ENCODE measurements at places on chromosomes 16 and 17.

DNA sequence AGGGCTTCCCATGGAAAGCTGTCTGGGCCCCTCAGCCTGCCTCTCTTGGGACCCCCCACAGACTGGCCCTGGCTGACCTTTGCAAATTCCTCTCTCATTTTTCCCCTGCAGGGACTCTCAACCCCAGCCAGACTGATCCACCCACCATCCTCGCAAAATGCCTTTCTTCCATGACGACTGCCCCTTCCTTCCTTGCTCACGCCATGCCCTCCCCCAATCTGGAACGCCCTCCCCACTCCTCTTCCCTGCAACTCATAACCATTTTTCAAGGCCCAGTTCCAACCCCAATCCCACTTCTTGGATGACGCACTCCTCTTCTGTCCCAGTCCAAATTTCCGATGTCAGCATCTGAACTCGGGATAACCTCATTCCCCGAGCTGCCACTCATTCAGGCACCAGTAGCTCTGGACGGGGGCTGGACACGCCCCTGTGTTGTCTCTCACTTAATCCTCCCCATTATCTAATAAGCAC, 1.3 kb upstream of the DNAI2 start:
- DNase-seq: no peak

DNA sequence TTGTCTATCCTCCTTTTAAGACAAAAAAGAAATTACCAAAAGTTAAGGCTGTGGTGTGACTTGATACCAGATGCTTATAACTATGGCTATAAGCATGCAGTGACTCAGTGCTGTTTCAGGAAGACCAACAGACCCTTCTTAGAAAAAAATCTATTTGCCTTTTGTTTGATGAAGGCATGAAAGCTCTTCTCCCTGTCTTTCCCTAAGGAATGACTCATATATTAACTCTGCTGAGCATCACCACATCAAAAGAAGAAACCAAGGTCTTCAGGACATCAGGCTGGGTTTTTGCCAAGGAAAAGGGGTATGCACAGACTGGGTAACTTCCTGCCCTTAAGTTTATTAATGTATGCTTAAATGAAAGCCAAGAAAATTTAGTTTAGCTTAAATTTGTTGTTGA, 47.1 kb downstream of the VMP1 start:
- DNase-seq: peak; percentile 9

DNA sequence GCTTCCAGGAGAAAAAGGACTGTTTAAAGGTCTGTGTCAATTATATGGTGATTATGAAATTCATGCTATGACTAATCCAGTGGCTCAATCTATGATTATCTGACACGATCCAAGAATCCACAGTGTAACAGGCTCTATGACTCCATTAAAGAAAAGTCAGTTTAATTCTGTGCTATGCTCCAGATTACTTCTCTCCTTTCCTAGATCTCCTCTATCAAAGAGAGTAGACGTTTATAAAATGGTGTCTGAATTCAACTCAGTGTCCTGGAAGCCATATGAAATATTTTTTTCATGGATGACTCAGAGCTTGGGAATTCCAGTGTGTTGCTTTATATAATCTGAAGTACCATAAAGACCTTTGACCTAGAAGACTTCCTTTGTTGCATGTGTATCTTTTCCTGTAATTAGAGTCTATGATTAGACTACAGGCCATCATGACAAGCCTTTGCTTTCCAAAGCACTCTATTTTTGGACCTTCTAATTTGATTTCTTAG, 27.0 kb upstream of the NF1 start:
- DNase-seq: no peak

DNA sequence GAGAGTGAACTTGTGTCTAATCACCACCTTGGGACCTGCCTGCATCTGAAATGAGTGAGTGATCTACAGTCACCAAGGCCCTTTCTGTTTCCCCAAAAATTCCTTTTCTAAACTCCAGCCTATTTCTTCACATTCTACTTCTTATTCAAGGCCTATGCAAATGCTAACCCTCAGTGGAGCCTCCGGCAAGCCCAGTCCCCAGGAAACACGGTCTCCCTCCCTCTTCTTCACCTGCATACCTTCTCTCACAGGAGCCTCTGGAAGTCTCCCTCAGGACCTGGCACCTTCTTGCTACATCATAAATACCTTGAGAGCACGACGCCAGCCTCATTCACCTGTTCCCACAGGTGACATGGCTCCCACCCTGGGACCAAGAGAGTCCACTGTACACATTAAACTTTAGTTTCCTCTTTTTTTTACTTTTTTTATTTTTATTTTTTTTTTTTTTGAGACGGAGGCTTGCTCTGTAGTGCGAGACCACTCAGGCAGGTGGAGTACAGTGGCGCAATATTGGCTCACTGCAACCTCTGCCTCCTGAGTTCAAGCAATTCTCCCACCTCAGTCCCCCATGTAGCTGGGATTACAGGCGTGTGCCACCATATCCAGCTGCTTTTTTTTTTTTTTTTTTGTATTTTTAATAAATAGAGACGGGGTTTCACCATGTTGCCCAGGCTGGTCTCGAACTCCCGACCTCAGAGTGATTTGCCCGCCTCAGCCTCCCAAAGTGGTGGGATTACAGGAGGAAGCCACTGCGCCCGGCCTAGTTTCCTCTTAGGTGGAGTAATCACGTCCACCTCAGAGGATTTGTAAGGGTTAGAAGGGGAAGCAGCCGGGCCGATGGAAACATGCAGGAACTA, 97.3 kb downstream of the ANKRD11 start:
- no peak for DNase-seq

DNA sequence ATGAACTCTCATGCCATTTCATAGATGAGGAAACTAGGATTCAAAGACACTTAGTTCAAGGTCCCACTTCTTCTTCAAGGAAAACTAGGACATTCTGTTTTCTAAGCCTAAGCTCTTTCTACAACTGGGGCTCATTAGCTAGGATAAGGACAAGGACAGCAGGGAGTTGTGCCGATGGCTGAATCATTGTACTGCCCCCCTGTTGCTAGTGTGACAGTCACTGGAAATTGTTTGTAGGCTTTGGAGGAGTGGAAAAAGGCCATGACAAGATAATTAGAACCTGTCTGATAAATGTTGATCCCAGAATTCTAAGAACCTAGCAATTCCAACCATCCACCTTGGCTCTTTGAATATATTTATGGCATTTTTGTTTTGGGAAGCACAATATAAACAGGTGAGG, 445.7 kb downstream of the CDH8 start:
- DNase-seq: no peak

DNA sequence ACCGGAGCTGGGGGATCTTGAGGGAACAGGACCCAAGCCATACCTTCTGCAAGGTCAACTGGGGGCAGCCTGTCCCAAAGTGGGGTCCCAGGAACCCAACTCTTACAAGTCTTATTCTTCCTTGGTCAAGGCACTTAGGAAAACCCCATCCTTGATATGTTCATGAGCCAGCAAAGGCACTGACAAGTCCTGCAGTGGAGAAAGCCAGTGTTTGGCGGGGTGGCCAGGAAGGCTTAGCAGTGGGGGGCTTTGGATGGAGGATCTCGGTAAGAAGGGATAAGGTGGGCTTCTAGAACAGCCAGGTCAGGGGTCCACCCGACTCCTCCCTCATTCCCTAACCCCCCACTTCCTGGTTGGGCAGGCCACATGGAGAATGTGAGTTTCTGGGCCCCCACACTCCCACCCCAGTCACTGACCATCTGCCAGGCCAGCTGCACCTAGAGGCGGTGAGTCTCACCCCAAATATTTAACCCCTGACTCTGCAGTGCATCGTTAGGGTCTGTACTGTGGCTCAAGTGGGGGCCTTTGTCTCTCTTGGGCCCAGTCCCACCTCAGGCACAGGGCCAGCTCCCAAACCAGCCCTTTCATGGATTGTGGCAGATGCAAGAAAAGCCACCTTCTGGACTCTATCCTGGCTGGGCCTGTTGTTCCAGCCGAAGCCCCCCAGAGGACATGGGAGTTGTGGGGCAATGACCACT, 22.3 kb downstream of the PPL start:
- DNase-seq: no peak

DNA sequence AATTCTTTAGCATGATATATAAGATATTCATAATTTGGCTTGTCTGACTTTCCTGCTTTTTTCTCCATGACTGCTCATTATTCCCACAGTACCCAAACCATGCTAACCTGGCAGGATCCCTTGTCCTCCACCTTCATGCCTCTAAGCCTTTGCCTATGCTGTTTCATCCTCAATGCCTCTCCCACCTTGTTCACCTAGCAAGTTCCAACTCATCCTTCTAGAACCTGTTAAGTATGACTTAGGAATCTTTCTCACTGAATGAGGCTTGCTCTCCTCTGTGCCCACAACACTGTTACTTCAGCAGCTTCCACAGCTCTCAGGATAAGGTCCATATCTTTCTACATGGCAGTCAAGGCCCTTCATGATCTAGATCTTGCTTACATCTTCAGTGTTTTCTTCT, 34.0 kb downstream of the CA10 start:
- no peak for DNase-seq

DNA sequence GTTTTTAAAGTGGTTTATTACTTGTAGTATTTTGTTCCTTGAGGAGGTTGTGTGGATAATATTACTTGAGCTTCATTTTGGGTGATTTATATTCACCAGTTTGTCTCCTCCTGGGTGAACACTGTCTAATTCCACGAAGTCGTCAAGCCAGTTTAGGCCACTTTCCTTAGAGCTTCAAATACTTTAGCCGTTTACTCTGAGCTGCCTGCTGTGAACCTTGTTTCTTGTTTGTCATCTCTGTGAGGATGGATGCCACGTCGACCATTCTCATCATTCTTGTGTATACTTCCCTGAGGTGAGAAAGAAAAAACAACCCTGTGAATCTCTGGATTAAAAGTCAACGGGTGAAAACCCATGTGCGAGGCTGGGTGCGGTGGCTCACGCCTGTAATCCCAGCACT, 9.0 kb downstream of the KRT24 start:
- no peak for DNase-seq

DNA sequence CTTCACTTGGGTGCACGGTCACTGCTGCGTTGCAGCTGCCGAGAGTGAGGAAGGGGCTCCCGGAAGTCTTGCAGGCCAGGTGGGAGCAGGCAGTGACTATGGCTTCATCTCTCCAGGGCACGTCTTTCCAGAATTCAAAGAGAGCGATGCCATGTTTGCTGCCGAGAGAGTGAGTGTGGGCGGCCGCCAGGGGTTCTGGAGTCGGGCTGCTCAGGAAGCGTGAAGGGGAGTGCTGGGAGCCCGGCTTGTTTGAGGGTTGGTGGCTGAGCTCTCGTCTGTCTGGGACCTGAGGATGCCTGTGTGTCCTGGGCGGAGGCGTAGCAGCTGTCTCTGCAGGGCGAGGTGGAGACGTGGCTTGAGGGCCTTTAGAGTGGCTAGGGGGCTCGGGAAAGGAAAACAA, 6.3 kb downstream of the HGS start:
- no peak for DNase-seq

DNA sequence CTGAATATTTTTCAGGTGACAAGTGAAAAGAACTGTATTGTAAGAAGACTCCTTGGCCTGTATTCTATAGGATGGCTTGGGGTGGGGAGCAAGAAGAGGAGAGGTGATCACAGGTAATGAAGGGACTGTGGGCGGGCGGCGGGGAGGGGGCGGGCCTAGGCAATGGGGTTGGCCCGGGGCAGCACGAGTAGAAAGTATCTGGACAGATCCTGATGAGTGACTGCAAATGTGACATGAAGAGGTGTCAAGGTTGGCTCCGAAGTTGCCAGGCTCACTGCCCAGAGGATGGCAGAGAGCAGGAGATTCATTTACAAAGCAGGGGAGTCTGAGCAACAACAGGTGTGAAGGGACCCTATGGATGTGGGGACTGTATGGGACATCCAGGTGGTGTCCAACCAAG, 10.8 kb upstream of the G6PC1 start:
- no peak for DNase-seq

DNA sequence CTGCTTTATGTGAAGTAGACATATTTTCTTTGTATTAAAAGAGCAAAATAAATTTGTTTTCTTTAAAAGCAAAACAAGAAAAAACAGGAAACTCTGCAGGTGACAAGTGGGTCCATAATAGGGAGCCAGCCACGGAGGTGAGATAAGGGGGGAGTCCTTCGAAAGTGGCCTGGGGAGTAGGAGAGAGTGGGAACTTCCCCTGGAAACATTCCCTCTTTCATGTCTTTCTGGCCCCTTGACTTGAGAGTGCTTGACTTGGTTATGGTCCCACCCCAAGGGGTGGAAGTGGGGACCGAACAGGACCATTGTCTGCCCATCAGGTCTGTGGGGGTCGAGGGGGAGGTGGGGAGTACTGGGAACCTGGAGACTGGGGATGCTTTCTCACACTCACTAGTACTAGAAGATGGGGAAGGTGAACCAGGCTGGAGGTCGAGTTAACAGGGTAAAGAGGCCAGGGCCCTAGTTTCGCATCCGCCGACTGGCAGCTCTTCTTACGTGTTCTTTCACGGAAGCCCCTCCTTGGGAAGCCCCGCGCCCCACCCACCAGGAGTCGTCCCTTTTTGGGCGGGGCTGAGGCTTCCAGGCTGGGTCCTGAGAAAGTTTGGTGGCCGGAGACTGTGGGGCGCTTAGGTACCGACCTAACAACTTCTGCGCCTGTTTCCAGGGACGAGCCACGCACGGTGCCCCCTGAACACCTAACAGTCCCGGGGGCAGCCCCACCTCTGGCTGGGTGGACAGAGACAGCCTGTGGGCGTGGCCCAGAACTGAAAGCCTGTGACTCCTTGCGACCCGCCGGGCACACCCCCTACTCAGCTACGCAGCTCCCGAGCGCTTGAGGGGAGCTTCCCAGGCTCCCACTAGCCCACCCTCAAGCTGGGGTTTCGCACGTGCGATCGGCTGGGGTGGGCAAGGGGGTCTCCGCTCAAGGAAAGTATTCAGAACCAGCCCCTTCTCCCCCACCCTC, 790 bp downstream of the TRADD start:
- peak; percentile 76 for DNase-seq

- DNase-seq: no peak
Observed at GRCh38 chr17:65487990-65488389, 73.5 kb downstream of the AXIN2 start.

GRCh38 chr16:9007177-9007794, 43.6 kb upstream of the USP7 start:
- no peak for DNase-seq

GRCh38 chr17:4357030-4357628, 9.3 kb downstream of the UBE2G1 start:
- no peak for DNase-seq

DNA sequence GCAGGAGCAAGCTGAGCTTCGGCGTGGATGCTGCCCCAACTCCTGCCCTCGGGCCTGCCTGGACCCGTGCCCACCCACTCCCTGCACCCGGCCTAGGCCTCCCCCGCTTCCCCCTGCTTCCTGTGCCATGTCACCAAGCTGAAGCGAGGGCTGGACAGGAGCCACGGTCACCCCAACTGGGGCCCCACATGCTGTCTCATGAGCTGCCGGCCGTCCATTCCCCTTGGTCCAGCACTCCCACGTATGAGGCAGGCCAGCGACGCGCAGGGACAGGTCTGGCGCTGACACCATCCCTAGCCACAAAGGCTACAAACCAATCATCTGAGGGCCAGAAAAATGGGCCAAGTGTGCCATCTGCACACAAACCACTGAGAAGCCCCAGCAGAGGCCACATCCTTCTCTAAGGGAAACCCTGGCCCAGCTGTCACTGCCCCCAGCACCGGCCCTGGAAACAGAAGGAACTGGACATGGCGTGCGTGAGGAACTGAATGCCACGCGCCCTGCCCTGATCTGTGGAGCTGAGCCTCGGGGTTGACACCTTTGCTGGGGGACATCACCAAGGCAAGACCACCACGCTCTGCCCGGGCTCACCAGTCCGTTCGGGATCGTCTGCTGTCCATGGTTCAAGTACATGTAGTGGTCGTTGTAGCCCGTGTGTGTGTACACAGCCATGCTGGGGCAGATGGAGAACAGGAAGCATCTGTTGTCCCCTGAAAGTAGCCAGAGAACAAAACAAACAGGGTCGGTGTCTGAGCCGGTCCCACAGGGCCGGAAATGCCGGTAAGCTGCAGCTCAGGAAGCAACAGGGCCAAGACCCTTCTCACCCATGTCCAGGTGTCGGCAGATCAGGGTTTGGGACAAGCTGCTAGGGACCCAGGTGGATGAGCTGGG, 22.2 kb downstream of the MEAK7 start:
- no peak for DNase-seq
